ENCODE measurements at places on chromosomes 5 and 9.

DNA sequence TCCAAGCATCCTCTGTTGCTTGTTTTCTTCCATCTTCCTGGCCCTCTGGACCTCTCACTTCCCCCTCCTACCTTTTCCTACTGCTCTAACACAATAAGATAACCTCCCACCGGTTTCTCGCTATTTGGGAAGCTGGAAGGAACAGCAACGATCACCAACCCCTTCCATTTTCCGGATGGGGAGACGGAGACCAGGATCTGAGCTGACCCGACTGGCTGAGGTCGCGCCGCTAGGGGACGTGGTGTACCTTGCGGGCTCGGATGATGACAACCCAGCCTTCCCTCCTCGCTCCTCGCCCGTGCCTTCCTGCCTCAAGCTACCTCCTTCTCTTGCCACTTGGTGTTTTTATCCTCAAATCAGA, 1.9 kb downstream of the LPAR1 start:
- no peak for DNase-seq

DNA sequence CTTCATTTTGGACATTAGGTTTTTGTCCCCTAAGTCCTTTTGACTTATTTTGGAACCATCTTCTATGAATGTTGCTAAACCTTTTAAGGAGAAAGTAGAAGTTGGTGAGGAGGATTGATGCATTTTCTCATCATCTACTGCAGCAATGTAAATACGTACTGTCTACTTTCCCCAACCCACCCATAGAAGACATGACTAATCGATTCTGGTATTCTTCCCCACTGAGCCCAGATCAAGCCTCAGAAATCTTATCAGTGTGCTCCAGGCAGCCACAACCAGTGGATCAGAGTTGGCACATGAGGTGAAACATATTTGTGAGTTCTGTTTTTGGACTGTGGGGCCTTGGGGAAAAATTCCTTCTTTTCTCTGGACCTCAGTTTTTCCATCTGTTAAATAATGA, 57.7 kb downstream of the FGF18 start:
- DNase-seq: no peak

- DNase-seq: no peak
Measured at GRCh38 chr9:92173318-92173717, 58.1 kb upstream of the SPTLC1 start.

- DNase-seq: no peak
Measured at GRCh38 chr9:18268381-18268780, 205.6 kb upstream of the ADAMTSL1 start.

DNA sequence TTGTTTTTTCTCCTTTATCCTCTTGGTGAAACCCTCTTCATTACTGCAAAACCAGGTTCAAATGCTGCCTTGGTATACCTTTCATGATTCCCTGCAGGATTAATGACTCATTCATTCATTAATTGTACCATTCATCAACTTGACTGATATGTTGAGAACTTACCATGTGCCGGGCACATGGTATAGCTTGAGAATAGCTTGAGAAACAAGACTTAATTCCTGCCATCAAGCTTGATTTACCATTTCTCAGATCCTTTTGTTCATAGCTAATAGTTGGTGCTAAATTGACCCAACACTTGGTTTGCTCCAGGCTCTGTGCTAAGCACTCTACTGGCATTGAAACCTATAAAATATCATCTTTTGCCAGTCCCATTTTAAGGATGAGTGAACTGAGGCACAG, 165.7 kb downstream of the YIPF5 start:
- DNase-seq: no peak

DNA sequence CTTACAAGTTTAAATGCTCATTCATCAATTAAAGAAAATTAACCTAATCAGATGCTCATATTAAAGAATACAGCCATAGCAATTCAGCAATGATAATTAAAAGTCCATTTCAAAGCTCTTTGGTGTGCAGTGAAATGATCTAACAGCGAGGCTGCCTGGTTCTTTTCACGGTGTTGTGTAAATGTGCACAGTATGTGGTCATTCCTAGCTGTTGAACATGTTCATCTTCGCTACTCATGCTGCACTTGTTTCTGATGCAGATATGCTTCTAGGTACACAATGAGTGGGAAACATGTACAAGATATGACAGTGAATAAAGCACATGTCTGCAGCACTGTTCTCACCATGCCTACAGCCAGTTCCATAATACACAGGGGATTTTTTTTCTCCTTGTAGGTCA, 163.5 kb downstream of the NR2F1-AS1 start:
- DNase-seq: no peak

DNA sequence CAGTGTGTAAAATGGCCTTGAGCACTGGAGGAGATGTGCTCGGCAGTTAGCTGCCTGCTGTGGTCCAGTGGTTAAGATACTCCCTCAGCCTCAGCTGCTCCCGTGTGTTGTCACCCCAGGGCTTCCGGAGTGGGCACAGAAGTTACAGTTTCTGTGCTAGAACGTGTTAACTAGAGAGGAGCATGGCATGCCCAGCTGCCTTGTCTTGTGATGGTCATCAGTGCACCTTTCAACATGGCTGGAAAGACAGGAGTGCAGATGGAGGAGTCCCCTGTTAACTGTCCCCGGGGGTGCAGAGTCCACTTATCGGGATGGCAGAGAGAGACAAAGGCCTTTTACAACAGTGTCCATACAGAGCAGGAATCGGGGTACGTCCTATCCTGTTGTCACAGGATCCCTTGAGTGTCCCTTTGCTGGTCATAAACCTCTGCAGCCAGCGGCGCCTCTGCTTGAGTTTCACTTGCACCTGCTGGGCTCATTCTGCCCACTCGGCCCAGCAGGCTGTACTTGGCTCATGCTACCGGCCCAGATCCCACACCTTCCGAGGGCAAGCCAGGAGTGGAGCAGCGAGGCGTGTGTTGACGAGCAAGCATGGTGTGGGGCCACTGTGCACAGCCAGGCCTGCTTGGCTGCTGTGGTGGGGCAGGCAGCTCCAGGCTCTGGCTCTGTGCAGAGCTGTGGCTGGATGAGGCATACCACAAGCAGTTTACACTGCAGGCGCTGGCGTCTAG, 112.6 kb downstream of the EHMT1 start:
- DNase-seq: no peak

DNA sequence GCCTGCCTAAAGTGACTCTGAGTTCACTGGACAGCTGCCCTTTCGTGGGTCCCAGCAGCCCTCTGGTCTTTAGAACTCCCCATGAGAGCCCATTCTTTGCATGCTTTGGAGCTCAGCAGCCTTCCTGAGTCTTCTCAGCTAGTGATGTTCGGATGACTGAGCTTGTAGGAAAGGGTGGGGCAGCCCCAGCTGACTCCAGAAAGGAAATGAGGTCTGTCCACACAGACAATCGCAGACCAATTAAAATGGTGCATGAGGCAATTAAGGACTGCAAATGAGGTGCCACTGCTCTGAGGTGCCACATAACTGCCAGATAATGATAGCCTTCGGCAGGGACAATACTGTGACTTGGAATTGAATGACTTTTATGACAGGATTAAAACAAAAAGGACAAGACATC, 25.4 kb upstream of the TOMM5 start:
- DNase-seq: no peak

DNA sequence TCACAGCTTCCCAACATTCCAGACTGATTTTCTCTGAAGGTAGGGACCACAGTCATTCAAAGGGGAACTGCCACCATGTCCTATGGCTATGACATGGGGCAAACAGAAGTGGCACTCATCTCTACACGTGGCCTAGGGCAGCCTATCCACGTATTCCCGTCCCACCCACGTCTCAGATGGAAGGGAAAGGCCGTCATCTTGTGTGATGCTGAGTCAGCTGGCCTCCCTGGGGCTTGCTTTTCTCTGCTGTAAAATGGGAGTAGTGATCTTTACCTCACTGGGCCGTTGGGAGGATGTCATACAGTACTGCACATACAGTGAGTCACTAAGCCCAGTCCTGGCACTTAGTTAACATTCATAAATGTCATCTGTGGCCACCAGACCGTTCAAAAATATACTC, 72.3 kb downstream of the RAPGEF1 start:
- peak; percentile 75 for DNase-seq

GRCh38 chr9:91316093-91316492, 45.6 kb downstream of the AUH start:
- no peak for DNase-seq

- no peak for DNase-seq
Measured at GRCh38 chr5:123482258-123482657, 29.7 kb upstream of the CSNK1G3 start.

GRCh38 chr5:148791334-148791667, 35.1 kb upstream of the ADRB2 start:
- DNase-seq: peak; percentile 50

- DNase-seq: no peak
Measured at GRCh38 chr9:82732928-82733327, 330.0 kb downstream of the RASEF start.

DNA sequence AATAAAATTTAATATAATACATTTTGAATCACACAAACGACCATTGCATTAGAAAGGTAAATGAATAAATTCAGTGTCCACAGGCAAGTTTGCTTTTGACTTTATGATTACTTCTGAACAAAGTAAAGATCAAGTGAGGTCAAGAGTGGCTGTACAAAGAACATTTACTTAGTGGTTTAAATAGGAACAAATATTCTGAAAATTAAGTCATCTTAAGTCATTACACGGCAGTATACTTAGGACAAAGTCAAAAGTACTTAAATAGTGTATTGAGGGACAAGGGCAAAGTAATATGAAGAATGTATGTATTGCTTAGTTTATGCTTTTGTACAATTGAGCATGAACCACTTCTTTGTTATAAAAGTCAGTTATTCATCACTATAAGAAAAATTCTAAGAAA, 1511.2 kb upstream of the CDH9 start:
- no peak for DNase-seq

DNA sequence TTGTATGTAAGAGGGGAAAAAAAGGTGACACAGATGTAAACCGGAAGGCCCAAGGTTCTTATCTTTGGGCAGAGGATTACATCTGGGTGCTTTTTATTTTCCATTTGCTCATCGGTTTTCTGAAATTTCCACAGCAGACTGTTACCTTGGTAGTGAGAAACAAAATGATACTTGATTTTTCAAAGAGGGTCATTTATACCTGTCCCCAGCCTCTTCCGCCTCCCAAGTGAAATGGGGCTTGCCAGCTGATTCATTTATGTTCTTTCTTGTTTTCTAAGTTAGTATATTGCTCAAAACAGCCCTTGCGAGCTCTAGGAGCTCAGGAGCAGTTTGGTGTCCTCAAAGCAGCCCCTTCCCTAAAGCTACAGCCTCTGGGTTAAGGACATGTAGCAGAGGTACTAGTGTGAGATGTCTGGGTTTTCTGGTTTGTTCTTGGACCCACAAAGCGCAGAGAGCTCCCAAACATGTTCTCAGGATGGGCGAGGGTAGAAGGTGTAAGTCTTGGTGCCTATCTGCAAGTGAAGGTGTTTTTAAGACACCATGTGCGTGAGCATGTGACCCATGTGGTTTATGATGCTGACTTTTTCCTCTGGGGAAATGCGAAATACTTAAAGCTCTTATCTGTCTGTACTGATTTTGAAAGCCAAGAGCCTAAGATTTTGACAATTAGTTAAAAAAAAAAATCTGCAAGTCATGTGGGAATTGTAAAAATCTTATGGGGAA, 38.3 kb downstream of the DAPK1 start:
- DNase-seq: peak; percentile 26

GRCh38 chr5:176703857-176704256, 56.6 kb downstream of the TSPAN17 start:
- DNase-seq: no peak

- no peak for DNase-seq
Measured at GRCh38 chr5:131303537-131303936, 39.7 kb downstream of the CDC42SE2 start.

DNA sequence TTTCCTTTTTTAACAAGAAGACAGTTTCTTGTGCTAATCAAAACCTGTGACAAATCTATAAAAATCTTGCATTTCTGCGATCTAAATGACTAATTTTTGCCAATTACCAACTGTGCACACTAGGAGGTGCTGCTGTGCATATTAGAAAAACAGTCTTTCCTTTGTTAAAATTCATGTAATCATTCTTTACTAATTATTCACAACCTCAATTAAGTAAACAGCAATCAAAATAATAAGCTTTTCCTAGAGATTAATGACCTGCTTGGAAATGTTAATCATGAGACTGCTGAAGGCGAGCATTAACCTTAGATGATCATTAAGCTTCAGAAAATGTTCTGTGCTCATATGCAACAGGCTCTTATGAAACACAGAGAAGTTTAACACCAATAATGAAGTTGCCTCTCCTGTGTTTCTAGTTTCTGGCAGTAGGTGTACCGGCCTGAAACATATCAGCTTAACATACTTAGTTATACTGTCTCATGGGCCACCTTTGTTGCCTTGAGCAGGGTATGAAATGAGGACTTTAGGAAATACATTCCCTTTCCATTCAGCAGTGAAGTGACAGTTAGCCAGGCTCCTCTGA, 17.7 kb downstream of the RFESD start:
- peak; percentile 20 for DNase-seq

- DNase-seq: no peak
Measured at GRCh38 chr9:124261736-124262648, 4.2 kb downstream of the NEK6 start.

DNA sequence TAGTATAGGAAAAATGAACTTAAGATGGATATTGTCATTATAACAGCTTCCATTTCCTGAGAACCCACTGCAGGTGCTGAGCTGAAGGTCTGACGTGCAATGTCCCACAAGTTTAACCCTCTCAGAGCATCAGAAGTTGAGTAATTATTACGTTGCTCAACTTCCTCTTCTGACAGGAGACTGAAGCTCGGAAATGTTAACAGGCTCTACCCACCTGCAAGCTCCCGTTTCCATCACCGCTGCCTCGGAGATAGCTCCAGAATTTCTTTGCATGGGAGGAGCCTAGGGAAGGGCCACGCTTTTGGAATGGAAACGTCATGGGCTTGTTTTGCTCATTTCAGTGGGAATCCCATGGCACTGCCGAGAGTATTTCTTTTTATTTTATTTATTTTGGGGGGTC, 1.0 kb upstream of the NTMT1 start:
- no peak for DNase-seq

DNA sequence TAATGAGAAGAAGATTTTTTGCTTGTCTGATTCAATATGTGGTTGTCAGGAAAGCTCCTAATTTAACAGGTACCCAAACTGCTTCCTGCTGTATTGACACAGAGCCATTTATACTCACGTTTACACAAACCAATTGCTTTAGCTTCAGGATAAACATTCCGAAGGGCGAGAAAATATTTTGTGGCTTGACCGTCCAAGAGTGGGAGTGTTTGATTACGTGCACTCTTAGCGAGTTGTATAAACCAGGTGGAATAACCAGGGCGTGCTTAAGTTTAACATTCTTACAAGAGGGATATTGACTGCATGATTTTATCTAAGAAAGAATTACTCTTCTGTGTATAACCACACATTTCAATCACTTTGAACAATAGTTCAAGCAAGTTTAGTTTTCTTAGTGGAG, 278.7 kb upstream of the TYRP1 start:
- no peak for DNase-seq

DNA sequence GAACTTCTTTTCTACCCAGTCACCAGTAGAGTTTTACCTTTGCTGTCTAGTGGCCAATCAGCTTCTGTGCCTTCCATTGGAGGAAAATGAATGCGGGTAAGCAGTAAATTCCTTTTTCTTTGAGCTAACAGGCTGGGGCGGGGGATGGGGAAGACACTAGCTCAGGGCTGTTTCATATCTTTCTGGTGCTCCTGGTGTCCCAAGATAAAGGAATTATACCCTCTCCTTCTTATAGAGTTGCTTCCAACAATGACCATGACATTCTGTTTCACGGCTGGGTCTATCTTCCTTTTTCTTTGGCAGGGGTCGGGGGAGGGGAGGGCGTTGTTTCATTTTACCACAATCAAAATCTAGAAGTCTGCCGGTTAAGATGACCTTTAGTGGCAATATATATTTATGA, 51.2 kb upstream of the RPS23 start:
- DNase-seq: no peak

GRCh38 chr5:147956064-147956841, 49.9 kb upstream of the C5orf46 start:
- DNase-seq: no peak

- DNase-seq: no peak
Measured at GRCh38 chr9:137308057-137308619, 6.1 kb upstream of the NRARP start.
